Fibroblast of skin of left quadriceps (primary cell): ENCODE measurements at places on chromosomes 13 and 19.

DNA sequence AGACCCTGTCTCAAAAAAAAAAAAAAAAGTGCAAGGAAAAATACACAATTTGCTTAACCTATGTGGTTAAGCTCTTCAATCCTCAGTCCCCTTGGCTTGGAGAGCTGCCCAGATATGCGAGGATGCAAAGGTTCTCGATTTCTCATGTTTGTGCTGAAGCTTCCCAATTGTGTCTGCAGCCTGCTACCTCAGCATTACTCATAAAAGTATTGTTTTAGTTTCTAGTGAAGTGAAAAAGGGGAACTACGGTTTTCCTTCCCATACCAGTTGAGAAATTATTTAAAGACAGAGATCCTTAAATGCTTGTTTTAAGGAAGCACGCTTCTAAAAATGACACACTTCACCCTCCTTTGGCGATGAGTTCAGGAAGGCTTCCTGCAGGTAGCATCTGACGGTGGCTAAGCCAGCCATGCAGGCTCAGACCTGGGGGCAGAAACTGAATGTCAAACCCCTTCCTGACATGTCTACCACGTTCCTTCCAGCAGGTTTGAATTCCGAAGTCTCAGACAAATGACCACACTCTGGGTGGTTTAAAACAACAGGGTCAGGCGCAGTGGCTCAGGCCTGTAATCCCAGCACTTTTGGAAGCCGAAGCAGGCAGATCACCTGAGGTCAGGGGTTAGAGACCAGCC, 47.9 kb downstream of the RUBCNL start:
- peak; percentile 62 for DNase-seq

DNA sequence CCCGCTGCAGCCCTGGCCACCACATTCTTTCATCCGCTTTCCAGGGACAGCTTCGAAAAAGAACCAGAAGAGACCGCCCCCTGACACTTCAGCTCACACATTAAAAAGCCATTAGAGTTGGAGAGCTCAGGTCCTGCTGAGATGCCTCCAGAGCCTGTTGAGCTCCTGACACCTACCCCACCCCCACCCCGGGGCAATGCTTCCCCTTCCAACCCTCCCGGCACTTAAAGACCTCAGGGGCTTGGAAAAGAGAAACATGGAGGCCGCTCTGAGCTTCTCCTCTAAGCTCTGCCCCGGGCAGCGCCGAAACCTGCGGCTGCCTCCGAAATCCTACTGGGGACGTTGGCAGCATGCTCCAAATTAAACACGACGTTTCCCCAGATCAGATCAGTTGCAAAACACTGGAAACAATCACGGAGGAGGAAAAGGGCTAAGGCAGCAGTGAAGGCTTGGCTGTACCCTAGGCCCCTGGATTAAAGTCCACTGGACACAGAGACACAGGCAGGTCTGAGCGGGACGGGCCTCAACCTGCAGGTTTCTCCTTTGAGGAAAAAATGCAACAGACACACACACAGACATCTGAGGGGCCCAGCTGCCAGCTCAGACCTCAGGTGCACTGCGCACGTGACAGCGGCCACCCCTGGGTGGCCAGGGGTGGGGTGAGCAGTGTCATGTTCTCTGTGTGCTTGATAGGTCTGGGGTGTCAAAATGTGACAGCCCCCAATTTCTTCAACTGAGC, 9.6 kb downstream of the SH3GL1 start:
- DNase-seq, result no peak

DNA sequence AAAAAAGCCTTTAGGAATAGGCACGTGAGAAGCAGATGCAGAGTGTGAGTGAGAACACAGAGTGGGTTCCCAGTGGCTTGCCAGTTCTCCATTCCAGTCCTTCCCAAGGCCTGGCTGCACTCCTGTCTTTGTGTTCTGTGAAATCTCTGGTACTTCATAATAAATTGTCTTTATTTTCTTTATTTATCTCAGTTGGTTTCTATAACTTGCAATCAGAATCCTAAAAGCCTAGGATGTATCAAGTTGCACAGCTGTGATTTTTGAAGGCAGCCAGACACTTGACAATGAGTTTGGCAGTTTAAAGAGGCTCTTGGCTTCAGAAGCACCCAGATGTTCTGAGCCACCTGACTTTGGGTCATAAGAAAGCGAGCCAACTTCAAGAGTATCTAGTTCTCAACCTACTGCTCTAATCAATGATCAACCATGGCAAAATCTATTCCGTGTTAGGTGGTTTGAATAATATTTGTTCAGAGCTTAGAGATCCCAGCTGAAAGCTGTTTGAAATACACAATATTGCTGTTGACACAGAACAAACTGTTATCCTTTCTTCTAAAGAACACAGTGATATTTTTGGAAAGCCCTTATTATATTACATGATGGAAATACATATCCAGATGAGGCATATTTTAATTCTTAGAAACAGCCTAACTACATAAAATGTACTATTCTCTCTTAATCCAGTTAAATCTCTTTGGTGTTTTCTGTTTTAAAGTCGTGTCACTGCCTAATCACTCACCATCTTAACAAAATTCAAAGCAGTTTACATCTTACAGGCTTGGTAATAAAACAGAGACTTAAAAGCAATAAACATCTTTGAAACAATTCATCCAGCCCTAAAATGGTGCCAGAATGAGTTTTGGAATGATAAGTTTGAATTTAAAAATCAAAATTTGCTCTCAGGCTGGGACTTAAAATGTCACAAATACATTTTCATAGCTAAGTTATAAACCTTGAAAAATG, 483.0 kb upstream of the NBEA start:
- DNase-seq, result no peak

DNA sequence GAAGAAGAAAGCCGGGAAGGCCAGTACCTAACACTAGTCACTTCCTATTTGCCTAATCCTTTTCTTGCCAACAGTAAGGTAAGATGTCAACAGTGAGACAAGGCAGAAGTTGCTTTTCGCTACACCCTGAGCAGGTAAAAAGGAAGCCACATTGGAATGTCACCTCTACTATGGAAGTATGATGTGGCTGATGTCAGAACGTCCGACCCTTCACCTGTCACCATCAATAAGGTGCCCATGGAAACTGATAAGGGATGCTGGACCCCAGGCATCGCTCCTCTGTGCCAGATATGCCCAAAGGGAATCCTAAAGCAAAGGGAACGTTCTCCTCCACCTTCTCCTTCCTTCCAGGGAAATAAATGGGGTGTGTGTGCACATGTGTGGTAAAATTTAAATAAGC, 34.3 kb downstream of the COL4A1 start:
- no peak for DNase-seq

- peak; percentile 46 for DNase-seq
These were observed 124.2 kb downstream of the TBC1D4 start for GRCh38 chr13:75357576-75358289.

- DNase-seq, result no peak
These were observed 24.4 kb downstream of the CKM start for GRCh38 chr19:45298264-45298663.

DNA sequence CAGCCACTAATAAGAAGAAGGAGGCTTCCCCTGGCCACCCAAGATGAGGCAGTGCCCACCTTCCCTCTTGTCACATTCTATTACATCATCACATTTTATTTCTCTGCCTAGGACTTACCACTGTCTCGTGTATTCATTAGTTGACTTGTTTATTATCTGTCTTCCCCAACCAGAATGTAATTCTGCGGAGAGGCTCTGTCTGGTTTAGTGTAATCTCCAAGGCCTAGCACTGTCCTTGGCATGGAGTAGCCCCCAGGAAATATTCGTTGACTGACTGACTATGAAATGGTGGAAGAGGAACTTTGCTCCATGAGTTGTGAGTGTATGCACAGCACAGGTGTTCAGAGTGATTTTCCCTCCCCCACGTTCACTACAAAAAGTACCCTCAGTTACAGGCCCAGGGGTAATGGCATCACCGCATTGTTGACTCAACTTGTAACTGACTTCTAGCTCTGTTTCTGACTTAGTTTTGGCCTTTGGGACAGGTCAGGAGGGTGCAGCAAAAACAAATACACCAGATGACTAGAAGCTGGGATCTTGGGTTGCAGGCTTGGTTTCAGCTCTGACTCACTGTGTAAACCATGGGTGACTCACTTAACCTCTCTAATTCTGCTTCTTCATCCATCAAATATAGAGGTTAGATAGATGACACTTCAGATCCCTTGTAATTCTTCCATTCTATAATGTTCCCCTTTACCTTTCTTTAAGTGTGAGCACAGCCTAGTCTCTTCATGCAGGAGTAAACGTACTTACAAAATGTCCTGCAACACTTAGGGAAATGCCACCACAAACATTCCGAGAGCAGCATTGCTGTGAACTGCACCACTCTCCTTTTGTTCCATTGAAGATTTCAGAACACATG, 229.7 kb downstream of the KCNRG start:
- DNase-seq, result peak; percentile 48

GRCh38 chr13:112715715-112716460, 26.1 kb downstream of the ATP11A start:
- no peak for DNase-seq

DNA sequence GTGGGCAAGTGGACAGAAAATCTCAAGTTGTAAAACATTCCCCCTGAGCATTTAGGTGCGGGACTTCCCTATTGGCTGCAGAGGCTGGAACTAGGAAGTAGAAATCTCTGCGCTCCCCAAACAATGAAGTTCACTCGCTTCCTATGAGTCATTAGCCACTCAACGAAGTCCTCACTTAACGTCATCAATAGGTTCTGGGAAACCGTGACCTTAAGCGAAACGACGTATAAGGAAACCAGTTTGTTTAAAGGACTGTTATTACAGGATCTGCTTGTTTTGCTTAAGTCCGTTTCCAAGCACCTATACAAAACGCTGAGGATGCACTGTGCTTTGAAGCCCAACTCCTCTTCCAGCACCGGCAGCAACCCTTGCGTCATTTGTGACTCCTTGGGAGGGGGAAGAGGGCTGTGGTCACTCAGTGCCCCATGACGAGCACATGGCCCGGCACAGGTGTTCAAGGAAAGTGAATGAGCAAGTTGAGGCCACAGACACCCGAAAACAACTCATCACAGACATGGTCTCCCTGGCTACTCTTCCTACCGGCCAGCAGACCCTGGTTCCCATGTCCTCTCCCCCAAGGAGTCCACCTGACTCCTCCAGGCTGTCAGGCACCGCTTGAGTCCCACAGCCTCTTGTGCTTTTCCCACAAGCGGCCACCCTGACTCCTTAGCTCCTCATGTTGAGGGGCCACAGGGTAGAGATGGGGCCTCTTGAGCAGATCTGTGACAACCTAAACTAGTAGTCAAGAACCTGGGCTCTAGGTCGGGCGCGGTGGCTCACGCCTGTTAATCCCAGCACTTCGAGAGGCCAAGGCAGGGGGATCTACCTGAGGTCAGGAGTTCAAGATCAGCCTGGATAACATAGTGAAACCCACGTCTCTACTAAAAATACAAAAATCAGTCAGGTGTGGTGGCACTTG, 4.8 kb downstream of the RPS16 start:
- DNase-seq, result no peak

GRCh38 chr13:30572859-30573275, 44.9 kb upstream of the USPL1 start:
- no peak for DNase-seq

DNA sequence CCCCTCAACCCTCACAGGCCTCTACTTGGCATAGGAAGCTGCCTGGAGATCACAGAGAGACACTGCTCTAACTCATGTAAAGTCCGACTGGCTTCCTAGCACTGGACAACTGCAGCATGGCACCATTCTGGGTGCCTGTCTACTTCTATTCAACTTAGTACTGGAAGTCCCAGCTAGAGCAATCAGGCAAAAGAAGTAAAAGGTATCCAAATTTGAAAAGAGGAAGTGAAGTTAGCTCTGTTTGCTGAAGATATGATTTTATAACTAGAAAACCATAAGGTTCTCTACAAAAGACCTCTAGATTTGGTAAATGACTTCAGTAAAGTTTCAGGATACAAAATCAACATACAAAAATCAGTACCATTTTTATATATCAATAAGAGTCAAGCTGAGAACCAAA, 1017.6 kb downstream of the PCDH9 start:
- no peak for DNase-seq

DNA sequence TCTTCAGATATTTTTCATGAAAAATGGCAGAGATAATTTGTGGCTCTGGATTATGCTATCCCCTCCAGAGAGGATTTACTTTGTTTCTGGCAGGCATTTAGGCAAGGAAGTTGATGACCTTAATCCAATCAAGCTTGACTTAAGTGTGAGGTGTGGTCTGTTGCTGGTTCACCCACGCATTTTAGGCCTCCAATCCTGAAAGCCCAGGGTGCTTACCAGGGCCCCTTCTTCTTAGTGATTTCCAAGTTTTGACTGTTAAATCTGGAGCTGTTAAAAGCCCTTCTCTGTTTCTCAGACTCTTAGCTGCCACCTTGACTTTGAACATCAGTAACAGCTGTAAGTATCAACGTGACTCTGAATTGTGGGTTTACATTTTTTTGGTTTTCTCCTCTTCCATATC, 161.8 kb downstream of the DNAJC15 start:
- DNase-seq, result no peak

GRCh38 chr13:85798556-85798955, 663 bp downstream of the SLITRK6 start:
- DNase-seq, result no peak

GRCh38 chr19:46218160-46218559, 11.4 kb upstream of the IGFL1 start:
- no peak for DNase-seq

- DNase-seq, result no peak
These were observed 2.6 kb downstream of the ZNF784 start for GRCh38 chr19:55621673-55622231.

- DNase-seq, result peak; percentile 23
These were observed 7.7 kb upstream of the GPR18 start for GRCh38 chr13:99265821-99266426.

DNA sequence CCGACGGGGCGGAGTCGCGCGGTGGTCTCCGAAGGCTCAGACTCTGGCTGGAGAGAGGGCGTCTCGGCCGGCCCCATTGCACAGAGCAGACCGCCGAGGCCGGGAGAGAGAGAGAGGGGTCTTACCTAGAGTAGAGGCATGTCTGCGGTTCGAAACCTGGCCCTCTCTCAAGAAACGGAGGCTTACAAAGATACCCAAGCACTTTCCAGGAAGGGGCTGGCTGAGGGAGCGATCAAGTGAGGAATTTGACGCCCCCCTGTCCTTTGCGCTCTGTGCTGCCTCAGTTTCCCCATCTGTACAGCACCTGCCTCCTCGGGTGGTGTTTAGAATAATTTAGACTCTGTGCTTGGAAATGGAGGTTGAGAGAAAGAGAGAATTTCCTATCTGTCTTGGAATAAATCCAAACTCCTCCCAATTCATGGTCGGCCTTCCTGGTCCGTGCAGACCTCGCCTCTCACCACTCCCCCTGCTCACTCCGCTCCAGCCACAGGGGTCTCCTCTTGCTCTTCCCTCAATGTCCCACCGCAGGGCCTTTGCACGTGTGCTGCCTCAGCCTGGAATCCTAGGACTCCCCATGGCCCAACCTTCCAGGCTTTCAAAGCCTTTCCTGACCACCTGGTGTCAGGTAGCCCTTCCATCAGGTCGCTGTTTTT, 658 bp upstream of the ISOC2 start:
- no peak for DNase-seq

- peak; percentile 27 for DNase-seq
These were observed 19.9 kb downstream of the KDM4B start for GRCh38 chr19:4988770-4989251.
